ENCODE measurements at places on chromosomes 16 and 17.

- DNase-seq: no peak
These were observed 24.1 kb downstream of the HMOX2 start for GRCh38 chr16:4500272-4500671.

DNA sequence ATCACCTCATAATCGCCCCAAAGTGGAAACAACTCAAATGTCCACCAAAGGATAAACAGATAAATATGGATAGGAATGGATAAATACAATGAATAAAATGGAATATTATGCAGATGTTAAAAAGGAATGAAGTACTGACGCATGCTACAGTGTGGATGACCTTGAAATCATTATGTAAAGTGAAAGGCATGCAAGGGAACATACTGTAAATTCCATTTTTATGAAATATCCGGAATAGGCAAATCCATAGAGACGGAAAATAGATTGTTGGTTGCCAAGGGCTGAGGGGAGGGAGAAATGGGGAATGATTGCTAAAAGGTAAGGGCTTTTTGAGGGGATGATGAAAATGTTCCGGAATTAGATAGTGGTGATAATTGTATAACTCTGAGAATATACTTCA, 36.0 kb downstream of the STAT5B start:
- no peak for DNase-seq

GRCh38 chr17:45394913-45395568, 37.6 kb downstream of the ARHGAP27 start:
- peak; percentile 28 for DNase-seq

DNA sequence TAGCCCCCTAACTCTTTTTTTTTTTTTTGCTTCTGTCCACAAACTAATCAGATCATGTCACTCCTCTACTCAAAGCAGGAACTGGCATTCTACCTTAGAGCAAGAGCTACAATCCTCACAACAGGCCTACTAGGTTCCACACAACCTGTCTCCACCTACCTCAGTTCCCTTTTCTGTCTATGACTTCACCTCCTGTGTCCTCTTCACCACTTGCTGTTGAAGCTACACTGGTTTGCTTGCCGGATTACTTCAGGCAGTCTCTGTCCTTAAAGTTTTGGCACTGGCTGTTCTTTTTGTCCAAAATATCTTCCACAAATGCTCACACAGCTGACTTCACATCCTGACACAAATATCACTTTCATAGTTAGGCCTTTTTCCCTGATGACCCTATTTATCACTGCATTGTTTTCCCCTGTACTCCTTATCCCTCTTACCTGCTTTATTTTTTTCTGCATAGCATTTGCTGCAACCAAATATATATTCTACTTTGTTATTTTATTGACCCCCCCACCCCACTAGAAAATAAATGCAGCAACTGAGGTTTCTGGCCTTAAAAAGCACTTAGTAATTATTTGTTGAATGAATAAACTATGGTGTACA, 72.0 kb downstream of the KANSL1 start:
- DNase-seq: no peak

- DNase-seq: no peak
These were observed 13.5 kb downstream of the PSMD7 start for GRCh38 chr16:74309789-74310781.

GRCh38 chr17:79706931-79707850, 23.6 kb upstream of the ENPP7 start:
- DNase-seq: no peak

GRCh38 chr17:55090079-55090492, 121.5 kb downstream of the STXBP4 start:
- DNase-seq: peak; percentile 4

DNA sequence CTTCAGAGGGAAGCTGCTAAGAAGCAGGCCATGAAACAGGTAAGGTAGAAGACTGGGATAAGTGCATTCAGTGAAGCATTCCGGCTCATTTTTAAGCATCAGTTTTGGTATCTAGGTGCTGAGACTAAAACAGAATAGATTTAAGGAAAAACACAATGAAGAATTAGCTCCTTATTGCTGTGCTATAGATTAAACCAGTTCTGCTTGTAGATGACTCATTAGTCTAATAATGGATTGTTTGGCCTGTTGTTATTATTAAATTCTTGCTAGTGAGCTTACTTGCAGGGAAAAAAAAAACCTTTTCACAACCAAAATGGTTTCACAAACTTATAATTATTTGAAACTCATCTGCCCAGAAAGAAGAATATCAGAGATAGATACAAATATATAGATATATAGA, 55.9 kb downstream of the NSRP1 start:
- no peak for DNase-seq

DNA sequence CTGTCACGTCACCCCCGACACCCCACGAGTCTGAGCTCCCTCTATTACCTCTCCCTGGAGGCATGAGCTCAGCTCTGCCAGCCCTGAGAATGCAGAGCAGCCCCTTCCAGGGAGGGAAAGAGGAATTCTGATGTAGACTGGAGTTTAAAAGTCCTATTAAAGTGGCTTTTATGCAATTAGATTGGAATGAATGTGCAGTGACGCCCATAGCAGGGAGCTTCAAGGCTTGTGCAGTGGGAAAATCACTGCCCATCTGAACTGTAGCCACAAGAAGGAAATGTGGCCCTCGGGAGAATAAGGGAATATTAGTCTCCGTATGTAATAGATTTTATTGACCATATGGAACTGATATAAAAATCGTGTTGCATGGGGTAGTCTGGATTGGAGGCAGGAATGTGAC, 66.9 kb downstream of the ZNF423 start:
- DNase-seq: no peak

DNA sequence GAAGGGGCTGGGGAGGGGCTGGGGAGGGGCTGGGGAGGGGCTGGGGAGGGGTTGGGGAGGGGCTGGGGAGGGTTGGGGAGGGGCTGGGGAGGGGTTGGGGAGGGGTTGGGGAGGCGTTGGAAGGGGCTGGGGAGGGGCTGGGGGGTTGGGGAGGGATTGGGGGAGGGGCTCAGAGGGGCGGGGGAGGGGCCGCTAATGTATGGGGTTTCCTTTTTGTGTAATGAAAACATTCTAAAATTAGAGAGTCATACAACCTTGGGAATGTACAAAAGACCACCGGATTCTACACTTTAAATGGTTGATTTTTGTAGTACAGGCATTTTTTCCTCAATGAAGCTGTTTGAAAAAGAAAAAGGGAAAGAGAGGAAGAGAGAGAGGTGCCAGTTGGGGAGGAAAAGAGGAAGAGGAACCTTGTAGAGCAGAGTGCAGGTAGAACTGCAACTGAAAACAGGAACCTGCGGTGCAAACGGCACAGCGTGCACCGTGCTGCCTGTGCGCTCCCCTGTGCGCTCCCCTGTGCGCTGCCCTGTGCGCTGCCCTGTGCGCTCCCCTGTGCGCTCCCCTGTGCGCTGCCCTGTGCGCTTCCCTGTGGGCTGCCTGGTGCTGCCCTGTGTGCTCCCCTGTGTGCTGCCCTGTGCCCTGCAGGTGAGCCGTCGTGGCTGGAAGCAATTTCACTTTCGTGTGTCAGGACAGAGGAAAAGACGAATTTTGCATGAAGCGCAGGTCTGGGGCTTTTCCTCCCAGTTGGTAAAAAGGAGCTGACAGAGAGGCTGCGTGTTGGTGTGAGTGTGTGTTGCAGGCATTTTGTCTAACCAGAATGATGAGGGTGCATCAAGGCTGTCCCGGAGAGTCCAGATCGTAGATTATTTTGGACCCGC, 40.8 kb downstream of the METRNL start:
- no peak for DNase-seq

DNA sequence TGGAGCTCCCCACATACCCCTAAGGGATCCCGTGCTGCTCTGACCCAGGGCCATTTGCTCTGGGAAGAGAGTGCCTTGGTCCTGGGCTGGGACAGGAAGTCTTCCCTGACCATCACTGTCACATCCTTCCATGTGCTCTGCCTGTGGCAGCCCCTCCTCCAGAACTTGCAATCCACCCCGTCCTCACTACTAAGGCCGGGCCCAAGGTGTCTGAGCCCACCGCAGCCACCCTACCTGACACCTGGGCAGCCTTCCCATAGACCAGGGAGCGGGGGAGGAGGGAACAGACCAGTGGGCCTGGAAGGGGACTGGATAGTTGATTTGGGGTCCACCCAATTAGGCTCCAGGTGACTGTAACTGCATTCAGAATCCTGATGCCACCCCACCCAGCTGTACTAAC, 117.5 kb upstream of the CRHR1 start:
- DNase-seq: no peak

- DNase-seq: no peak
These were observed 1631.8 kb downstream of the CDH8 start for GRCh38 chr16:60404401-60404800.

DNA sequence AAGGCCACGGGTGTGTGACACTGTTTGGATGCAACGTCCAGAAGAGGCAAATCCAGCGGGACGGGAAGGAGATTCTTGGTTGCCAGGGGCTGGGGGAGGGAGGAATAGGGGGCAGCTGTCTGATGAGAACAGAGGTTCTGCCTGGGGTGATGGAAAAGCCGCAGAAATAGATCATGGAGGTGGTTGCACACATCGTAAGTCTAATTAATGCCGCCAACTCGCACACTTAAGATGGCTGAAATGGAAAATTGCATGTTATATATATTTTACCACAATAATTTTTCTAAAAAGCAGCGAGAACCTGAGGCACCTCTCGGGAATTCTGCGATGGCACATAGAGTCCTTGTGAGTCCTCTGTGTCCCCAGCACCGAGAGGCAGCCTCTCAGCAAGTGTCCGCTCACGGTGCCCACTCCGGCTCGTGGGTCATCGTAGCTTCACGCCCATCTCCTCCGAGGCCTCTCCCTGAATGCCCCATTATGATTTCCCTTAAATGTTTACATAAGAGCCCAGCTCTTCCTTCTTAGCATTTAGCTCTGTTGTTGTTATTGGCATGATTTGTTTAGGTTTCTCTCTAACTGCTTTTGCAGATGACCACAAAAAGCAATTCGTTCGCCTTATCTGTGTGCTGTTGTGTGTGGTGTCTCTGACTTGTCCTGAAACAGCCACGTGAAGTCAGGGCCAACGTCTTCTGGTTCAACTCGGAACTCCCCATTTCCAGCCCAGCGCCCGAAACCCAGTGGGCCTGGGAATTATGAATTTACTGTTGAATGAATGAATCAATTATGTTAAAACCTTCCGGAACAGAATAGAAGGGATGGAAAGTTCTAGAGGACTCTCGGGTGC, 7.7 kb downstream of the WFDC1 start:
- no peak for DNase-seq

- DNase-seq: peak; percentile 66
These were observed 6.7 kb downstream of the CCDC57 start for GRCh38 chr17:82205720-82206508.

DNA sequence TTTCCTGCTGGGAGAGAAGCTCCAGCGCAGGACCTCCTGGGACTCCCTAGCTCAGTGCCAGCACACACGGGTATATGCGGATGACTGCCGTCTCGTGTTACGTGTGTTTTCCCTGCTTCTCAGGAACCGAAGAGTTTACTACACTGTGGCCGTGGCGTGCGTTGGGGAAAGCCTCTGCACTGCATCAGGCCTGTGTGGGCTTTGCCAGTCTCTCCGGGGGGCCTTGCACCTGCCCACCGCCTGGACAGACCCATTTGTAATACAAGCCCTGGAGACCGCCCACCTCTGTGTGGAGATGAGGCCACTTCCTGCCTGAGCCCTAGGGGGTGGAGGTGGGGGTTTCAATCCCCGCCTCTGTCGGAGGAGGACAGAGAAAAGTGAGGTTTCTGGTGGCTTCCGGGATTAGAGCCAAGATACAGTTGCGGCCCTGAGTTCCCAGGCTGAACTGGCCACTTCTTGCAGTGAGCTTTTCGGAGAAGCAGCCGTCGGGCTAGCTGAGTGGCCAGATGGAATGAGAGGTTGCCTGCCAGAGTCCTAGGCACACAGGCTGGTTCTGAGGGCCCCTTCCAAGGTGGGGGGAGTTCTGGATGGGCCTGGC, 43.4 kb upstream of the GSE1 start:
- no peak for DNase-seq

DNA sequence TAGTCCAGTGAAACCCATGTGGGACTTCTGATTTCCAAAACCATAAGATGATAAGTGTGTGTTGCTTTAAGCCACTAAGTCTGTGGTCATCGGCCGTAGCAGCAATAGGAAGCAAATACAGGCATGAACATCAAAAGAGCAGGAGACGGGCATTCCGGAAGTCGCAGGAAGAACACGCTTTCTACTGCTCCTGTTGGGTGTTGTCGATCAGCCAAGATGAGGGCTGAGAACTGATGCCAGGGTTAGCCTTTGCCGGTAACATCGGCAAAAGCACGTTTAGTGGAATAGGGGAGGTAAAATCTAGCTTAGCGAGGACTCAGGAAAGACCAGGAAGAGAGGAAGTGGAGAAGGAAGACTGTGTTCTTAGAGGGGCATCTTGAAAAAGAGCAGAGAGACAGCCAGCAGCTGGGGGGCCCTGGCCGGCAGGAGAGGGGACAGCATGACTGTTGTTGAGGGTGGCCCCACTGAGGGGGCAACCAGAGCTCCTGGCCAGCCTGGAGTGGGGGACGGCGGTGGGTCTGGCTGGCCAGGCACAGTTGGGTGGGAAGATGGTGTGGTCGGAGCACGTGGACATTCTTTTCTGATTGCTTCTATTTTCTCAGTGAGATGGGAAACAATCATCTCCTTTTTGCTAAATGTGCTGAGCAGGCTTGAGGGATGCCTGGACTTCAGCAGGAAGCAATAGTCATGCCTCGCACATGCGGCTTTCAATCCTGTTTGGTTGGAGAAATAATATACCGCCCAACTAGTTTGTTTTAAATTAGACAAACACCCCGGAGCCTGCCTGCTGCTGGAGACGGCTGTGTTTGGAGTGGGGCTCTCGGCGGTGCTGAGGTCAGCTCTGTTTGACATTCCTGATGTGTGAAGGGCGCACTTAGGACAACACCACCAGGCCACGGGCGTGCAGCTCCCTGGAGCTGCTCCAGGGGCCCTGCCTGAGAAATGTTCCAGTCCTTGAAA, 109.9 kb downstream of the METRNL start:
- no peak for DNase-seq

DNA sequence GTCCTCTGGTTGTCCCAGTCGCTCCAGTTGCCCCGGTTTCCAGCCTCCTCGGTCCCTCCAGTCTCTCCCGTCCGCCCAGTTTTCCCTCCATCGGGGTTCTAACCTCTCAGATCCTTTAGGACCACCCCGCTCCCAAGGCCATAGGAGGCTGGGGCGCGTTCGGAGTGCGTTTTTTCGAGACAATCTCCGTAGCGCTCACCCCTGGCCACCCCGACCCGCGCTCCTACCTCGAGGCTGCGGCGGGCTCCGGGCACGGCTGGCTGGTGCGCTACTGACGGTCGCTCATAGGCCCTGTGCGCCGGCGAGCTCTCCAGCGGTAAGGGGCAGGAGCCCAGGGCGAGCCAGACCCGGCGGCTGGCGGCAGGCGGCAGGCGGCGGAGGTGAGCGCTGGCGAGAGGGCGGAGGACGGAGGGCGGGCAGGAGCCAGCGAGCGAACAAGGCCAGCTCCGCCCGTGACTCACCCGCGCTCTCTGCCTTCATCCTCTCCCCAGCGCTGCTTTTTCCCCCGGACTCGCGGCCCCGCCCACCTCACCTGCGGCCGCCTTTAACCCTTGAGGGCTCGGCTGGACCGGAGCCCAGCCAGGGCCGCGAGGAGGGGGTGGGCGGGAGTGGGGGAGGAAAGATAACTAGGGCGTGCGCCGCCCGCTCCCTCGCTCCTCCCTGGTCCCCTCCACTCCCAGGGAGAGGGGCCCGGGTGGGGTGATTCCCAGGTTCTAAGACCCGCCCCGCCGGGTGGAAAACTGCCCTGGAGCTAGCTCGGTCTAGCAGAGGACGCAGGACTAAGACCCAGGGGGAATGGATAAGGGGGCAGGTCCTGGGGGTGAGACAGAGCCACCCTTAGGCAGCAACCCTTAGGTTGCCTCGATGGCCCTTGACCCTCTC, at the start of gene SP6:
SP6 (minus strand) TSS at position 472 of the 882 bp plus-strand sequence. CDS start 2,734 bp downstream, outside the sequence.
- peak; percentile 57 for DNase-seq

- no peak for DNase-seq
These were observed 17.7 kb downstream of the KRT9 start for GRCh38 chr17:41553987-41554680.

Measured in activated T-cell treated with anti-CD3 and anti-CD28 coated beads for 24 hours (primary cell).